ENCODE measurements at places on chromosomes 5 and 9.

DNA sequence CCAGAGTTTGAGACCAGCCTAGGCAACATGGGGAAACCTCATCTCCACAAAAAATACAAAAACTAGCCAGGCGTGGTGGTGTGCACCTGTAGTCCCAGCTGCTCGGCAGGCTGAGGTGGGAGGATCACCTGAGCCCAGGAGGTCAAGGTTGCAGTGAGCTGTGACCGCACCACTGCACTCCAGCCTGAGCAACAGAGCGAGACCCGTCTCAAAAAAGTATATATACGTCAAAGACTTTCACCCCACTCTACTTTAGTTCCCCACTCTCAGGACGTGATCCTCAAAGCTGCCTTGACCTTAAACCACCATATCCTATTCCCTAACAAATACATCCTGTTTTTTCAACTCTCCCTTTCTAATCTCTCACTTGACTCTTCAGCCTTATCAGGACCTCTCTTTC, 41.0 kb downstream of the PCDHGC5 start:
- DNase-seq: no peak

DNA sequence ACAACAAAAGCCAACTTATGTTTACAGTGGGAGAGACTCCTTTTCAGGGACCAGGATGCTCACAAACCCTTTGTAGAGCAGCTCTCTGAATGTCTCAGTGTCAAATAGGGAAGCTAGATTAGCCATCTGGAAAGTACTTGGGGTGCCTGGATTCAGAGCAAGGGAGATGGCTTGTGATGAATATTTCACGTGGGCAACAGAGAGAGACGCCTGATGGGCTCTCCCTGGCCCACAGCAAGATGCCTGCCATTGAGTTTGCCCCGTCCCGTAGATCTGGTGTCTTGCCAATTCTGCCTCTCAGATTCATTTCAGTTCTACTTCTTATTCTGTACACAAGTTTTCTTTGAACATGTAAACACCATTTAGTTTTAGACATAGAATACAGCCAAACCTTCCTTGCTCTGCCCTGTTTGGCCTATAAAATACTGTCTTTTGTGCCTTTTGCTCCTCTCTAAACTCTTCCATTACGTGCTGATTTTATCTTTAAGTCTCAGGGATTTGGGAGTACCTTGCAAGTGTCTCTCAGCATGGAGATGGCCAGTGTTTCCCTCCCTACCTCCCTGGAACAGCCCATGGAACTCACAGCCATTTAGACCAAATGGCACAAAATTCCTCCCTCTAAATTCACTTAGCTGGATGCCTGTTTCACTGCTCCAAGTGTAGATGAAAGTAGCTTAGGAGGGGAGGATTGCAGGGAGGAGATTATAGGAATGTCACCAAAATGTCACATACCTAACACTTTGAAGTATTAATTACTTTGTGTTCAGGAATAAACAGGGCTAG, 234.3 kb downstream of the SAXO1 start:
- no peak for DNase-seq

DNA sequence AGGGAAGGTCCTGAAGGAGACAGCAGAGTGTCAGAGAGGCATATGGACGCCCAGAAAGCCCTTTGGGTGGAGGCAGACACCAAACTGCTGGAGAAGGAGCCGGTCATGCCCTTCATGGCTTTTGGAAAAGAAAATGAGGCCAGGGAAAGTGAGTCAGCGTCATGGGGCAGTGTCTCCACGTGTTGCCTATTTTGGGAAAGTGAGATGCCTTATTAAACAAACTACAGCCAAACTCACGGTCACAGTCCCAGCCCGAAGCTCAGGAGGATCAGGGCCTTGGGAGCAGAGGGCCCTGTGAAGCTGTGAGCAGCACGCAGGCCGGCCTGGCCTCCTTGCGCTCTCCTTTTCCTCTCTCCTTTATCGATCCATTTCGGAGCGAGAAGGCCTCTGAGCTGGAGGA, 25.0 kb downstream of the RGS3 start:
- no peak for DNase-seq

GRCh38 chr5:68369457-68370125, 154.0 kb downstream of the PIK3R1 start:
- peak; percentile 31 for DNase-seq

DNA sequence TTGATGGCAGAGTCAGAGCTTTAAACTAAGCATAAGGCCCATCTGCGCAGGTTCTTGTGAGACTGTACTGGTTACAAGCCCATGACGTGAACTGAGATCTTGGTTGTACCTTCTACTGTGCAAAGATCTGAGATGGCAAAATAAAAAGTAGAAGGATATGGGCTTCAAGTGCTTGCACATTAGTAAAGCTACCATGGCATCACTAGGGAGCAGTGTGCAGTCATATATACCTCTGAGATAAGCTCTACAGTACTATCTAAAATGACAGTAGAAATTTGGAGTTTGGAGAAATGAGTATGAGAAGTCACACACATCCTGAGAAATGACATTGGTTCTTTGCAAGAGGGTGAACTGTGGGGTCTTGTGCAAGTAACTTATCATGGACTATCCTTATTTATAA, 408.2 kb upstream of the PRR16 start:
- no peak for DNase-seq
